ENCODE measurements at places on chromosomes 4 and X.

DNA sequence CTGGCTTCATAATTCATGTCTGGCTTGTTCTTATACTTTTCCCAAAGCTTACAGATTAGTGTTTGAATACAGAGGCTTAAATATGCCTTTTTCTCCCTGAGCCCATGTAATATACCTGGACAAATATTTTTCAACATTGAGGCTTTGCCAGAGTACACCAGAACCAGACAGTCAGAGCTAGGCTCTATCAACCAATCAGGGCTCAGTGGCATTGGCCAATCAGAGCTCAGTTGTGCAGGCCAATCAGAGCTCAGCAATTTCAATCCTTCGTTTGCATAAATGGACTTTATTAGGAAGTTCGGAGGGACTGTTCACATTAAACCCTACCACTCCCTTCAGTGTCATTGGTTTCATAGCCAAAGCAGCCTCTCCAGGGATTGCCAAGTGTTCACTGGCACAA lies 51.2 kb upstream of the TMSB15B start:
- DNase-seq: no peak

GRCh38 chr4:163385466-163385865 lies 41.8 kb downstream of the NPY5R start:
- no peak for DNase-seq

GRCh38 chr4:140296335-140297220 lies 76.9 kb upstream of the SCOC start:
- DNase-seq: no peak

DNA sequence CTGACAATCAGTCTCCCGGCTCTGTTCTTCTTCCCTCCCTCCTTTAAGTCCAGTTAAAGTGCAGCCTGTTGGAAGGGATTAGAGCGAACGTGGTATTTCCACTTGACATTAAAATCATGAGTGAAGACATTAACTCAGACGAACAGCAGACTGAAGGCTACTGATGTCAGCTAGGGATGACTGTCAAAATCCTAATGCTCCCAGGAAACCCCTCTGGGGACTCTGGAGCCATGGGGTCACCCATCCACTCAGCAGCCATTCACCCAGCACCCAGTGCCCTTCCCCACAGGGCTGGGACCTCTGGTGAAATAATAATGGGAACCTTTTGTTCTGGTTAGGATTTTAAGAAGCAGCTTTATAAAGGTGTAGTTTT lies 113.9 kb downstream of the DRD5 start:
- DNase-seq: no peak

DNA sequence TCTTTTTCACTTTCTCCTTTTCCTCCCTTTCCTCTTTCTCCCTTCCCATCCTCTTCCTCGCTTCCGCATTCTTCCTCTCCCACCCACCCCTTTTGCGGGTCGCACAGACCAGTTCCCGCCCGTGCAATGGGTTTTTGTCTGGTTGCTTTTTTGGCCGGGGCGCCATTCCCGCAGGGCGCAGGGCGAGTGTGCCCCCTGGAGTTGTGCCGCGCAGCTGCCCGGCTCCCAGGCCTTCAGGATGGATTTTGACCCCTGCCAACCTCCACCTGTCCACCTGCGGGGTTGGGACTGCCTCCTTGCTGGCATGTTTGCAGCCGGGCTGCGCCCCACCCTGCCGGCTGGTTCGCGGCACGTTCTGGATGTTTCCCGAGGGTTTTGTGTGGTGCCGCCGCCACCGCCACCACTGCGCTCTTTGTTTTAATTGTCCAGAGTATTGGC lies 578 bp upstream of the SEL1L3 start:
- DNase-seq: no peak

GRCh38 chrX:109187473-109188168 lies 294.3 kb downstream of the GUCY2F start:
- no peak for DNase-seq

- DNase-seq: no peak
Observed at GRCh38 chr4:173450281-173450680, 51.4 kb upstream of the SCRG1 start.

DNA sequence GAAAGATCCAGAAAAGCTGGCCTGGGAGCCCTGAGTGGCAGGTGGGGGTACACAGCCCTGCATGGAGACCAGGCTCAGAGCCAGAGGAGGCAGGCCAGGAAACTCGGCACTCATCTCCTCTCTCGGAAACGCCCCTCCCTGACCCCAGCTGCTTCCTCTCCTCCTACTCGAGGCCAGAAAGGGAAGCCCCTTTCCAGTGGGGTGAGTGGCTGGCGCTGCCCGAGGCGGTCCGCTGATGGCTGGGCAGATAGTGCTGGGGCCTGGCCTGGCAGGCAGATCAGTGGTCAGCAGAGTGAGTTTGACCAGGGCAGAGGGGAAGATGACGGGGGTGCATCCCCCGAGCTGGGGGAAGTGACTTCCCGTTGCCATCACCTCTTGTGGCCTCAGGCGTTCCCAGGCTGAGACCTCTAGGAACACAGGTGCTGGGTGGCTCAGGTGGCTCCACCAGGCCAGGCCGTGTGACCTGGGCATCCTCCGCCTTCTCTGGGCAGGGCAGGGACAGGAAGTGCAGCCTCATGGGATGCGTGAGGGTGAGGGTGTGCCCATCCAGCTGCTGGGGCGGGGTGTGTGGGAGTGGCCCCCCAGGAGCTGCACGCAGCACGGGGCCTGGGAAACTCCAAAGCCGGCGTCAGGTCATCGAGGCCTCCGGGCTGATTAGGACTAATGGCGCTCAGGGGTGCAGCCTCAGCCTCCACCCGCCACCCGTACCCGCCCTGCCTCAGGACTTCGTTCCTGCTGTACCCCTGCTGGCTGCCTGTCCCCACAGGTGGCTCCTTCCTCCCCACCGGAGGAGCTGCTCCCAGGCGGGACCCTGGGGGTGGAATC lies 5.7 kb downstream of the SH3BP2 start:
- DNase-seq: no peak

GRCh38 chrX:20143561-20143960 lies 1.9 kb upstream of the EIF1AX start:
- DNase-seq: no peak
